ENCODE measurements at places on chromosomes 16 and 17.

- no peak for DNase-seq
These were observed 33.8 kb upstream of the SSTR2 start for GRCh38 chr17:73130977-73131376.

DNA sequence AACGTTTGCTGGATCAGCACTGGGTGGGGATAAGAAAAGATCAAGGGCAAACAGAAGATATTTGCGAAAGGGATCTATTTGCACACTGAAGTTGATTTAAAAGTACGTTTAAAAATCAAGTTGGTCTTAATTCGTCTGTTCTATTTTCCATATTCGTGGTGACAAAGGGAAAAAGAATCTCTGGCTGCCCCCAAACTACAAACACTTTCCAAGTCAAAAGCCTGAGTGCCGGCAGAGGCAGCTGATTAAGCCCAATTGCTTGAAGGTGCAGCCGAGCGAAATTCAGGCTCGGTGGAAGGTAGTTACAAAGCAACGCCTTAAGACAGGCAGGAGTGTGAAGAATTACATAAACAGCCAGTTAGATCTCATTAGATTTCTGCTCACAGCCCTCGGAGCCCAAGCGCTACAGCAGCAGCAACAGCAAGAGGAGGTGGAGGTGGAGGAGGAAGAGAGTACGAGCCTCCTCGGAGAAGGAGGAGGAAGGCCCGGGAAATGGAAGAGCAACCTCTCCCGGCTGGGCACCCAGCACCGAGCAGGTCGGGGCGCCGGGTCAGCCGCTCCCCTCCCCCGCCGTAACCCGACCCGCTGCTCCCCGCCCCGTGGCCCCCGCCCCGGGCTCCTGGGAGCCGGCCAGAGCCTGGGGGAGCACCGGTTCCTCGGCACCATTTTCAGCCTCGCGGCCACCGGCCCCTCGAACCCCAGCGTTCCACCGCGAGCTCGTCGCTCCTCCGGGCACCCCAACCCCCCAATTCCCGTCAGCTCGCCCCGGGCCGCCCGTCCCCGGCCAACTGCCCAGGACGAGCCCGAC is 890 bp downstream of the TOB1 start:
- DNase-seq = peak; percentile 34

GRCh38 chr17:55426851-55427586 is 5.4 kb upstream of the MMD start:
- DNase-seq = no peak

DNA sequence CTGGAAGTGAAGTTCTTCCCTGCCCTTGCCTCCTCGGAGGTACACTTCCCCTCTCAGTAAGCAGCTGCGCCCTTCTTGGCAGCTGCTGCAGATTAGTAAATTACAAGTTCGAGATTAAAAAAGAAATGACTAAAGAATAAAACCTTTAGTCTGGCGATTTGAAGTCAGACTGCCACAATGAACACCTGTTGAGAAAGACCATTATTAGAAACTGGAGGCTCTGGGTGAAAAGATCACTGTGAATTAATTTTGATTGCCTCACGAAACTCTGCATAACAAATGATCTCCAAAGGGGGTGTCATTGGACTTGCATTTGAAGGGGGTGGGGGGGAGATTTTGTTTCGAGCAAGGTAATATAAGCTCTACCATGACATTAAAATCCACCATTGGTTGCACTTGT is 39.3 kb downstream of the SALL1 start:
- no peak for DNase-seq

- no peak for DNase-seq
These were observed 37.1 kb upstream of the BCAS3 start for GRCh38 chr17:60640503-60640902.

DNA sequence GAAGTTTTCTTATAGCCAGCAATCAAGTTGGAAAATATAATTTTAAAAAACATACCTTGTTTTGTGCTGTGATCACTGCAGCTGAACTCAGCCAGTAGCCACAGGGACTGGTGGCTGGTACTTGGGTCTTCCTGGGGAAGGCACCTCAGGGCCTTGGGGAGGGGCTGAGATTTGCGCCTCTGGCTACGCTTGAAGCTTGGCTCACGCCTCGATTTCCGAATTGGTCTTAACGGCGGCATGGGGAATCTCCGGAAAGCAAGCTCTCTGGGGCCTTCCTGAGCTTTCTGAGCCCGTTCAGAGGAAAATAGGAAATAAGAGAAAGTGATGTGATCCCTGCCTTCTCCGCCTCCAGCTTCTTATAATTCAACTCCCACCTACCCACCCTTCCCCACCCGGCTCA is 11.3 kb upstream of the USP7 start:
- DNase-seq = no peak

GRCh38 chr16:67548265-67549126 is 13.8 kb upstream of the CTCF start:
- DNase-seq = no peak

- no peak for DNase-seq
These were observed 12.4 kb downstream of the CCDC47 start for GRCh38 chr17:63760771-63761539.

DNA sequence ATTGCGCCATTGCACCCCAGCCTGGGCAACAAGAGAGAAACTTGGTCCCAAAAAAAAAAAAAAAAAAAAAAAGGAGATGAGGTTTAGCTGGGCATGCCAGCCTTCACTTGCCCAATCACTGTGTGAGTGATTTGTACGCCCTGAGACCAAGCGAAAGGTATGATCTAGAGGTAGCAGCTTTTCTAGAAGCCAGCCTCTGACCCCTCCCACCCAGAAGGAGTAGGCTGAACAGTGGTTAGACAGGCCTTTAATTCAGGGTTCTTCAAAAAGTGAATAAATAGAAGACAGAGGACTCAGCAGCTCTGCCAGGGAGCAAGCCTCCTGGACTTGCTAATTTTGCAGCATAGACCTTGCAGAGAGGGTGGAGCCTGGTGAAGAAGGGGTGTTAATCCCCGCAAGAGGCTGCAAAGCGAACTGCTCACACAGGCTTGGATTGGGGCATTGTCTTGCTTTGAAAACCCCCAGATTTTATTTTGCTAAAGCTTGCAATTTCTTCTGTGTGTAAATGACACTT is 7.1 kb upstream of the CYTH1 start:
- DNase-seq = no peak

GRCh38 chr16:88681084-88681680 is 5.1 kb downstream of the SNAI3 start:
- DNase-seq = no peak

DNA sequence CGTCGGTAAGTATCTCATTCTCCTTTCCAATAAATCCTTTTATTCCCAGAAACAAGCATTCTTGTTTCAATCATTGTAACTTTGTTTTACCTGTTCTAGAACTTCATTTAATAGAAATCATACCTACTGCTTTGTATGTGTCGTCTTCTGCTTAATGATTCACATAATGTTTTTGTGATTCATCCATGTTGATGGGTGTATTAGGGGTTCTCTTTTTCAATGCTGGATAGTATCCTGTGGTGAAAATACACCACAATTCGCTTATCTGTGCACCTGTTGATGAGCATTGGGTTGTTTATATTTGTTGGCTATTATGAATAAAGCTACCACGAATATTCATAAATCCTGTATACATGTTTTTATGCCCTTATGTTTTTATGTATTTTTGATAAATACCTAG is 703.2 kb downstream of the MAF start:
- no peak for DNase-seq

- no peak for DNase-seq
These were observed 271.1 kb upstream of the CCL2 start for GRCh38 chr17:33983824-33984574.

All from HCT116 (cell line).